NCI-H2081 (cell line): ENCODE measurements at places on chromosomes 1 and 21.

- peak; percentile 33 for DNase-seq
Measured at GRCh38 chr1:75342786-75343185, 208.6 kb downstream of the LHX8 start.

GRCh38 chr21:45076245-45076711, 1.9 kb downstream of the ADARB1 start:
- DNase-seq = no peak

DNA sequence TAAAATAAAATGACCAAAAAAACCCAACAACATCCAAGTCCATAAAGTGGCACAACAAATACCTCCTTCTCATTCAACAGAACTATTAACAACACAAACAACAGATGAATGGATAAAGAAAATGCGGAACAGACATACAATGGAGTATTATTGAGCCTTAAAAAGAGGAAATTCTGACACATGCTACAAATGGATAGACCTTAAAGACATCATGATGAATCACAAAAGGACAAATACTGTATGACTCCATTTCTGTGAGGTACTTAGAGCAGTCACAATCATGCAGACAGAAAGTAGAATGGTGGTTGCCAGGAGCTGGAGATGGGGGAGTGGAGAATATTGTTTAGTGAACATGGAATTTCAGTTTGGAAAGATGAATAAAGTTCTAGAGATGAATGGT, 42.6 kb downstream of the EYA3 start:
- no peak for DNase-seq

DNA sequence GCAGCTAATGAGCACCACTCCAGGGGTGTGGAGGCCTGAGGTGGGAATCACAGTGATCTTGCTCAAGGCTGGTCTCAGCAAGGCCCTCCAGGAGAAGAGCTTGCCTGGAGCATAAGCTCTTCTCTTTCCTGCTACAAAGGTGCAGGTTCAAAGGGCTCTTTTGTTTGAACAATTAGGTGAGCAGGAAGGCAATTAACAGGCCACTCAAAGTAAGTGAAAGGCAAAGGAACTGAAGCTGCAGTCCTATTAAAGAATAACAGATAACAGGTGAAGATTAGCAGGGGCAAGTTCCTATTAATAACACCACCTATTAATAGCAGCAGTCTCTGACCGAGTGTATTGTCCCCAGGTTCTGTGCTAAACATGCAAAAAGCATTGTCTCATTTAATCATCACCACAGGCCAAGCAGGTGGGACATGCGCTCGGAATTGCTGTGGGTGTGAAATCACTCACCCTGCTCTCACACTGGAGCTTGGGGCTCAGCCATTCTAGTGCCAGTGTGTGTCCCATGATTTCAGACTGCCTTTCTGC, 113.8 kb downstream of the RHOU start:
- no peak for DNase-seq

DNA sequence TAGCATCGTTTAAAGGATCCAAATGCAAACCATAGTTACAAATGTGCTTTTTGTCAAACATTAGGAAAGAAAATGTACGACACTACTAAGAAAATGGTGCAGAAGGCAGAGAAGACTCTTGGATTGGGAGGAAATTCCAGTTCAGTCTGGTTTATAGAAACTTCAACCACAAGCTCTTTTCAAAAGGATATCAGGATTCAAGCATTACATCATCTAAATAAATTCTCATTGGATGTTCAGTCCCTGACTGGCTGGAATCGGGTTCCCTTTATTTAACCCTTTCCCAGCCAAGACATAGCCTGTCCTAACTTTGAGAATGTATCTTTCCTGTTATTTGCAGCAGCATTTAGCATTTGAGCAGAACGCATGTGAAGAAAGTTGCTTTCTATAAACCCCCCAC, 184.6 kb downstream of the LMO4 start:
- no peak for DNase-seq

- no peak for DNase-seq
Measured at GRCh38 chr1:86194491-86195034, 38.0 kb upstream of the COL24A1 start.

DNA sequence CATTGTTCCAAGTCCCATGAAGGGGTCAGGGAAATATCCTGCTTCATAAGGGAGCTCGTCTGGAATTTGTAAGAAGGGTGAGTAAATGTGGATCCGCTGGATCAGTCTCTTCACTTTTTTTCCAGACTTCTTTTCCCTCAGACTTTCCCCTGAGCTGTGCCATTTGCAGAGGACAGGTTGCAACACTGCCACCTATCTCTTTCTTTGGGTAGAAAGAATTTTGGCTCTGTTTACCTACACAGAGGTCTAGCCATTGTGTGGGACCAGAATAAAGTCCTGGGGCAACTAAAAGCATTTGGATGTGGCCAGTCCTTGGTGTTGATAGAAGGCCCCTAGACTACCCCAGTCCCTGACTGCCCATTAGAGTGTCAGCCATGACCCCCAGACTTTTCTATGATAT, 1146.7 kb upstream of the PRMT6 start:
- no peak for DNase-seq

DNA sequence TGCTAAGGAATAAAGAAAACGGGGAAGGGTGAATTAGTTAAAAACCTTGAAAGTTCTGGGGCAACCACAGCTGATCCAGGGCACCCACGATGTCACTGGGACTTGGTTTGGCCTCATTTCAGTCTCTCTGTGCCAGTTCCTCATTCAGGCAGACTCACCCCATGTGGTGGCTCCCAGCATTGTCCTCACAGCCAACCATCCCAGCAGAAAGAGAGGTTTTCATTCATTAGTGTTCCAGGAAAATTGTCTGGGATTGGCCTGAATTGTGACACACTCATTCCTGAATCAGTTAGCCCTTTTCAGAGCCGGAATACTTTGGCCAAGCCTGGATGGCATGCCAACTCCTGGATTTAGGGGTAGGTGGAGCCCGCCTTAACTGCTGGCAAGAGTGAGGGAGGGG, 367.7 kb downstream of the PRDM2 start:
- no peak for DNase-seq

- DNase-seq = no peak
Measured at GRCh38 chr1:156887734-156888133, 5.8 kb upstream of the PEAR1 start.

DNA sequence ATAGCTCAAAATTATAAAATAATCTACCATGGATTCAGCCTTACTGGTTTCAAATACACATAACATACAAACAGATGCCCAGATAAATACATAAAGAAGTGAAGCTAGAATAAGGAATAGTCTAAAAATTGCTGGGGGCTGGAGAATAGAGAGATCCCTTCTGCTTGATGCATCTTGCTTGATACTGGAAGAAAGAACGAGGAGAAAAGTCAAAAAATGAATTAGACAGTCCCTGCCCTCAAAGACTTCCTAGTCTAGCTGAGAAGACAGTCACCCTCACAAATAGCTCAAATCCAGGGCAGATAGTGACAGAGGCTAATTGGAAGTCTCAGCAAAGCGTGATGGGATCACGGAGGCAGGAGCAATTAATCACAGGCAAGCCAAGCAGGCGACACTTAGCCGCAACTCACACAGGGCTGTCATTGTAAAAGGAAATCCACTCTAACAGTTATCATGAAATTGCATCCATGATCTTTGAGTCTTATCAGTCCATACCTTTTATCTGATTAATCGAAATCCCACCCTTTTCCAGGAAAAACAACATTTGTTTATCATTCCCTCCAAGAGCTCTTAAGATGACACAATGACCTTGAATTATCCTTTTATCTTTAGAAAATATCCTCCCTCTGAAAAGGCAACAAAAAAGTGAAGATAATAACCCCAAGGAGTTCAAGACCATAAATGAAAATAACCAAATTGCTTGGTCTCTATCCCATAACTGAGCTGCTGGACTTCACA, 59.7 kb upstream of the TIAM1 start:
- no peak for DNase-seq

- peak; percentile 65 for DNase-seq
Measured at GRCh38 chr1:110190282-110190929, 19.7 kb upstream of the KCNC4 start.

- no peak for DNase-seq
Measured at GRCh38 chr1:101285922-101286570, 49.2 kb downstream of the S1PR1 start.

DNA sequence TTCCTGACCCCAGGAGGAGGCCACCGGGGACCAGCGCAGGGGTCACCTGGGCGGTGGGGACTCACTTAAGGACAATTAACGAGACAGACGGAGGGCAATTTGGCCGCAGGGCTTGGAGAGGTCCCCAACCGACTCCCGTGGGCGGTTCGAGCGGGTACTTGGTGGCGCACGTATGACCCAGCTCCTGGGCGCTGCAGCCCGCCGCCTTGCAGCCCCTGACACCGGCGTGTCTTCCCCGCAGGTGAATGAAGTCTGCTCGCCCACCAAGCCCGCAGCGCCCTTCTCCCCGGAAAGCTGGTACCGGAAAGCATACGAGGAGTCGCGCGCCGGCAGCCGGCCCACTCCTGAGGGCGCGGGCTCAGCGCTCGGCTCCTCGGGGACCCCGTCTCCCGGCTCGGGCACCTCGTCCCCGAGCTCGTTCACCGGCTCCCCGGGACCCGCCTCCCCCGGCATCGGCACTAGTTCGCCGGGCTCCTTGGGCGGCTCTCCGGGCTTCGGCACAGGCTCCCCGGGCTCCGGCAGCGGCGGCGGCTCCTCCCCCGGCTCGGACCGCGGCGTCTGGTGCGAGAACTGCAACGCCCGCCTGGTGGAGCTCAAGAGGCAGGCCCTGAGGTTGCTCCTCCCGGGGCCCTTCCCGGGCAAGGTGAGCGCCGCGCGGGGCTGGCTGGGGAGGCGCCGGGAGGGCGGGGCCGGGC, 1.4 kb downstream of the KIF26B start:
- peak; percentile 94 for DNase-seq

- no peak for DNase-seq
Measured at GRCh38 chr1:108972951-108973350, 9.7 kb upstream of the CLCC1 start.

- DNase-seq = no peak
Measured at GRCh38 chr1:222049176-222049575, 307.3 kb upstream of the DUSP10 start.

DNA sequence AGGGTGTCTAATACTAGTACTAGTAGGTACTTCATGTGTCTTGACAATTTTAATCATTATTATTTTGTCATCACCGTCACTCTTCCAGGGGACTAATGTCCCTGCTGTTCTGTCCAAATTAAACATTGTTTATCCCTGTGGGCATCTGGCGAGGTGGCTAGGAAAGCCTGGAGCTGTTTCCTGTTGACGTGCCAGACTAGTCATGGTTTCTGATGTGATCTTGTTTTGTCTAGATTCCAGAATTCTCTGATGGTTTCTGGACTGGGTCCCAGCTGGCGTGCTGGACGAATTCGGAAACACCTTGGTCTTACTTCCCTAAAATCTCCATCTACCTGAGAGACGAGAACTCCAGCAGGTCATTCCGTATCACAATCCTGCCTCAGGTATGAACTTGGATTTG, 66.1 kb upstream of the FAM3B start:
- peak; percentile 2 for DNase-seq

DNA sequence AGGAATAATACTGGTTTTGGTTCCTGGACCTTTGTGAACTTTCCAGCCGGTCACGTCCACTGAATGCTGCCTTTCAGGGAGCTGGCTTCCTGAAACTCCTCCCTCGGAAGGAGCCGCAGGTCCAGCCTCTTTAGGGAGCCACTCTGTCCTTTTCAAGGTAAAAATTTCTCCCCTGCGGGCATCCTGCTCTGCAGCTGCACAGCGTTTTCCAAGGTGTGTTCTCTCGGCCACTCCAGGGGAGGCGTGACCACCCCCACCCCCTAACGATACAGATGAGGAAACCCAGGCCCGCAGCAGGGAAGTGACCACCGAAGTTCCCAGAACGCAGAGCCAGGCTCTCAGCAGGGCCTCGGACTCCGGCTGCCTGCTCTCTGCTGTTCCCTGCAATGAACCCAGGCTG, 21.5 kb downstream of the PADI2 start:
- no peak for DNase-seq

- DNase-seq = peak; percentile 57
Measured at GRCh38 chr1:45512641-45513054, 9.0 kb downstream of the PRDX1 start.

- DNase-seq = no peak
Measured at GRCh38 chr21:35051287-35051818, 2.3 kb upstream of the RUNX1 start.

GRCh38 chr1:53314606-53315005, 13.3 kb downstream of the LRP8 start:
- DNase-seq = no peak

DNA sequence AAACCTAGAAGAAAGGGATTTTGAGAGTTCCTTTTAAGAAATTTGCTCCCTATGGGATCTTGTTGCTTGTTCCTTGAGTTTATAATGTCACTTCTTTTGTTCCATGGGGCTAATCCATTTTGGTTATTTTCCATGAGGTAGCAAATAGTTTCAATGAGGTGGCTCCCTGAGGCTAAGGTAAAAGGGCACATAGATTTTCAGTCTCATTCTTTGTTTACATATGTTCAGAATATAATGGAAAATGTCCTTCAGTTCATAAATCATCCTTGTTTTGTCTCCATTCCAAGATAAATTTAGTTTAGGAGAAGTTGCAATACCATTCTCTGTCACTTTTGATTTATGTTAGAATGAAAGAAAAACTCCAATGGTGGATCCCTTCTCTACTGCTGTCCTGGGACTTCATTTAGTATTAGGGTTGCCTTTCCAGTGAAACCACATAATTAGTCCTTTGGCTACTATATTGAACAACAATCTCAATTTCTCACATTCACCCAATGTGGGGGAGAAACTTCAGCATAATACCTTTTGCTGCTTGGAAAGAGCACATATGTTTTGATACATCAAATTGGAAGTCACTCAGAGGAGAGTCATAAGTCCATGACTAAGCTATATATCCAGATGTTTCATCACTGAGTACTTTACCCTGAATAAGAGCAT, 80.9 kb upstream of the ADAMTS5 start:
- DNase-seq = no peak

DNA sequence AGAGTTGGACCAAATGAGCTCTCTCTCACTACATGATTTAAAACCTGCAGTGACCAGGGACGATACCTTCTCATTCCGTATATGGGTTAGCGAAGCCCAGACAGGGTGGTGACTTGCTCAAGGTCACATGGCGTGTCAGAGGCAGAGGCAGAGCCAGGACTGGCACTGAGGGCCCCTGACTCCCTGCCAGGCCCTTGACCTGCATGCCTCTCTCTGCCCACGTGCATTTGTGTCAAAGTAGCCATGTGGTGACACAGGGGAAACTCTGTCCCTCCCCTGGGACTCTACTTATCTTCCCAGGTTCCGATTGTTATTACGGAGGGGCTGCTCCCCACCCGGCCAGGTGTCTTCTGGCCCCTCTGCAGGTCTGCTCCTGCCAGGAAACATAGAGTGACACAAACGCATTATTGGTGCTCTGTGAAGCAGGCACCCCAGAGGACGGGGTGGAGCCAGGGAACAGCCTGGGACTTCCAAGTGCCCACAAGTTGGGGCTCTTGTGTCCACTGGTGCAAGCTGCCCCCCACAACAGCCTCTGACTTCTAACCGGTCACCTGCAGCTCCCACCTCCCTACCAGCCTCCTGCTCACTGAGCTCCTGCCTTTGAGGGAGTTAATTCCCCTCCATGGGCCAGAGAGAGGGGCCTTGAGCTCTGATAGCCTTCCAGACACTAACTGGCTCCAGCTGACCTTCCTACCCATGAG, 7.3 kb upstream of the TINAGL1 start:
- no peak for DNase-seq

GRCh38 chr1:229268505-229268904, 2.4 kb upstream of the RAB4A start:
- DNase-seq = no peak
